ENCODE measurements at places on chromosomes 1 and 21.

- DNase-seq: no peak
Observed at GRCh38 chr1:28035420-28035819, 53.0 kb downstream of the EYA3 start.

GRCh38 chr1:70528590-70529333 lies 117.7 kb downstream of the CTH start:
- DNase-seq: peak; percentile 29

DNA sequence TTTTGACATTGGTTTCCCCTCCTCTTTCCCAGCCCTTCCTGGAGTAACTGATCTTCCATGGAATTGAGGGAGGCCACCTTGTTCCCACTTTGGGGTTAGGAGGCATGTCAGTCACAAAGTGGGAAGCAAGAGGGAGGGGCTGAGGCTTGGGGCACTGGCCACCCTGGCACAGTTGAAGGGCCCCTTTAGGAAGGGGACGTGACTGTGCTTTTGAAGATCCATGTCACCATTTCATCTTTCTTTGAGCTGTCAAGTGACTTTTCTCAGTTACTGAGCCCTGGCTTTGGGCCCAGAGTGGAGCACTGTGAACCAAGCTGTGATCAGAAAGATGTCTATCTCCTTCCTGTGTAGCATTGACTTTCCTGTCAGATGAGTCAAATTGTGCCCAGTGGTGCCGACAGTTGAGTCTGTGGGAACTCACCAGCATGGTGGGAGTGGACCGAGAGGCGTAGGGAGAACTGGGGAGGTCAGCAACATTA lies 38.5 kb upstream of the TDRD10 start:
- DNase-seq: no peak

GRCh38 chr1:10693497-10694273 lies 102.8 kb downstream of the CASZ1 start:
- DNase-seq: no peak

DNA sequence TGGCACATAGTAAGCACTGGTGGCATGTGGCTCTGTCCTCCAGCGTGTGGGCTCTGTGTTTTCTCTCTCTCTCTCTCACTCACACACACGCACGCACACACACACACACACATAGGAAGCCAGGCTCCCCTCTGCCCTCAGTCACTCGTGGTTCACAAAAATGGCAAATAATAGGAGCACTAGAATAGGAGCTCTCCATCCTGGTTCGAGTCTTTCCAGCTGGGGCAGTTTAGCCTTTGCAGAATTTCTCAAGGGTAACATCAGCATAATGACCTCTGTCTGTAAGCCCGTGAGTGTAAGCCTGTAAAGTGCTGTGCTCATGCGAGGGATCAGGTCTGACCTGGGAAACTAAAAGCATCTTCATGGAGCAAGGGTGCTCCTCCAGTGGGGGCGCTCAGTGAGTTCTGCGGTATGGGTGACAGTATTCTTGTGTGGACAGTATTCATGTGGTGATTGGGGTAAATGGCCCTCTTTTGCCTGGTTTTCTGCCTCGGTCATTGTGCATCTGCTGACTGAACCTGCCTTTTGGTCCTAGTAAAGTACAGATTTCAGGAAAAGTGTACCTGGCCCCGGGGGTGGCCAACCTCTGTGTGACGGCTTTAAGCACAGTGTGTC lies 842 bp upstream of the ZC3H12A start:
- no peak for DNase-seq

DNA sequence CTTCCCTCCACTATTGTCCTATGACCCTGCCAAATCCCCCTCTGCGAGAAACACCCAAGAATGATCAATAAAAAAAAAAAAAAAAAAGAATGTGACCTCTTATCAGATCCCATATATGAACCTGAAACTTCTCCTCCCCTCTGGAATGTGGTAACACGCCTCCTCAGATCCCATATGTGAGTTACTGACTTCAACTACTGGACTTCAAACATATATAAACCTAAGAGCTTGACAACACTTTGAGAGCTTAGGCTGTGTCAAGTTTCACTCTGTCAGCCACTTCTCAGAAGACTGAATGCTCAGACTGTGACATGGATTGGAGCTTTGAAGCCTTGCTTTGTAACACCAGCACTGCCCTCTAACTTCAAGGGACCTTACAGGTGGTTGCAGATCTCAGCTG lies 148.4 kb downstream of the COP1 start:
- DNase-seq: no peak

DNA sequence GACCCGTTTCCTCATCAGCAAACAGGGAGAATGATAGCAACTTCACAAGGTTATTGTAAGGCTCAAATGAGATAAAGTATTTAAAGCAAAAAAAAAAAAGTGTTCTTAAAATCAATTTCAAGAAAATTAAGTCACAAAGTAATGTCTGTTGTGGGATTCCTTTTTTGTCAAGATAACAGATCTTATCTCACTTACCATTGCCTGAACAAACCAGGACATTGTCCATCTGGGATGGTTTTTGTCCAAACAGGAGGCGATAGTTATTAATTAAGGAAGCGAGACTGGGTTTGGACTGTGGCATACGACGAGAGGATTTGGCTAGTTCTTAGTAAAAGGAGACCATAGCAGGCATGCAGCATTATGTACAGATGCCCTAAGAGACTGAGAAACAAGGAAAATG lies 458.4 kb downstream of the SMYD3 start:
- DNase-seq: no peak

- DNase-seq: no peak
Observed at GRCh38 chr1:49319426-49319963, 542.8 kb upstream of the BEND5 start.

- DNase-seq: peak; percentile 39
Observed at GRCh38 chr1:114152508-114153260, 985 bp downstream of the SYT6 start.

GRCh38 chr1:227032396-227032795 lies 92.3 kb downstream of the COQ8A start:
- no peak for DNase-seq

DNA sequence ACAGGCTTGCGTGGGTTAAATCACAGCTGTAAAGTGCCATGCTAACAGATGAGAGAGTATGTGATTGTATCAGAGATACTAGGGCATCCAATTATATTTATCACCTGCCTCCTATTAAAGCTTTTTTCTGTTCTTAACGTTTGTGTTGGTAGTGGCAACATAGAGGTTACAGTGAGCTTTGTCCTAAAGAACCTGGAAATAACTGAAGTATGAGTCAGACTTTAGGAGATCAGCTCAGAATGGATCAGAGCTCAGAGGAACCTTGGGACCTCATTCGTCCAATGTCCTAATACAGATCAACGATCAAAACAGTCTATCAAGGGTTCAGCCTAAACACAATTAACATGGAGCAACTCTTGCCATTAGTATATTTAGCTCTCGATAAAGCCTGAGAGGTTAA lies 81.0 kb downstream of the RGS7 start:
- no peak for DNase-seq

GRCh38 chr1:228185641-228185965 lies 20.0 kb downstream of the IBA57 start:
- DNase-seq: no peak

DNA sequence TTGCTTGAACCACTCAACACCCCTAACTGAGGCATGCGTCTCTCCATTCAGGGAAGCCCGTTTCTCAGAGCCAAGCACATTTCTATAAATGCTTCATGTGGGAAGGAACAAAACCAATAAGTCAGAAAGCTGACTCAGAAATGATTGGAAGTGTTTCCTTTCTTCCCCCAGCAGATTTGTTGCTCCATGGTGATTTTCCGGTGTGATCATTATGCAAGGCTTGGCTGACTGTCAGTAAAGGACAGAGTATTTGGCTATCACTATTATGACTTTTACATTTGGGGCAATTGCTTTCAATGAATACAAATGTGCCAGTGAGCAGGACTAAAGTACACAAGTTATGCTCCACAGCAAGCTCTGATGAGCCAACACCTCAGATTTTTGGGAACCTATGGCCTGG lies 53.3 kb upstream of the ZC3H11B start:
- no peak for DNase-seq

DNA sequence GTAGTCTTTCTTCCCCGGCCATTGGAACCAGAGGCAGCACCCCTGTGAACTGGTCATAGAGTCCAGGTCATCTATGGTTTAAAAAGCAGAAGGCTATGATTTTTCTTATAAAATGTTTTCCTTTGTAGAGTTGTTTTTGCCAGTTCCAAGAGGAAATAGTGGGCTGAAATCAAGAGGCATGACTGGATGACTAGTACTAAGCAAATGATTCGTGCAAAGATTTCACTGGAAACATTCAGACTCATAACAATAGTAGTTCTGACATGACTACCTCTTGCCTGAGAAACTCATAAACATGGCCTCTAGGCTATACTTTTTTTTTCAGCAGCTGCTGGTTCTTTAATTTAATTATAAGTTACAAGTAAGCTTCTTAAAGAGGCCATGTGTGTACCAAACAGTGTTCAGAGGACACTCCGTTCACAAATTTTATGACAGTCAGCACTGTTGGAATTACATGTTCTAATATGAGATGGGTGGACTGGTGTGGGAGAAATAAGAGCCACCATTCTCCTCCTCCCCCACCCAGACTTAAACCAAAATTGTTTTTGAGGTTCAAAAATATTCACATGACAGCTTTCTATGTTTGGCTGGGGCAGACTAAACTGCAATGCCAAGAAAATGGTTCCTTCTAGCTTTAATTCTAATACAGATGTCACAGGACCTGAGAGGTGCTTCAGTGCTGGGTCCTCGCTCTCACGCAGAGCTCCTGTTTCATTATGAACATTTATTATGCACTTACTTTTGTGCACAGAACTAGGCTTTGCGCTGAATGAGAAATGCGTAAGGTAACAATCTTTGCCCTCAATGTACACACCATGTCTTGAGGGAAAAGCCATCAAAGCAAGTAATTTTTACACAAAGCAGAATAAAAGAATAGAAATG lies 147.5 kb downstream of the ZC3H11B start:
- no peak for DNase-seq

GRCh38 chr1:61887931-61888564 lies 145.8 kb downstream of the PATJ start:
- no peak for DNase-seq

- DNase-seq: peak; percentile 93
Observed at GRCh38 chr1:80054129-80054528, 1047.6 kb upstream of the ADGRL4 start.

- DNase-seq: no peak
Observed at GRCh38 chr1:241638909-241639622, 1.1 kb downstream of the CHML start.

- no peak for DNase-seq
Observed at GRCh38 chr21:44636209-44637017, 743 bp upstream of the KRTAP10-10 start.

GRCh38 chr1:147156642-147157041 lies 15.6 kb downstream of the PRKAB2 start:
- no peak for DNase-seq

DNA sequence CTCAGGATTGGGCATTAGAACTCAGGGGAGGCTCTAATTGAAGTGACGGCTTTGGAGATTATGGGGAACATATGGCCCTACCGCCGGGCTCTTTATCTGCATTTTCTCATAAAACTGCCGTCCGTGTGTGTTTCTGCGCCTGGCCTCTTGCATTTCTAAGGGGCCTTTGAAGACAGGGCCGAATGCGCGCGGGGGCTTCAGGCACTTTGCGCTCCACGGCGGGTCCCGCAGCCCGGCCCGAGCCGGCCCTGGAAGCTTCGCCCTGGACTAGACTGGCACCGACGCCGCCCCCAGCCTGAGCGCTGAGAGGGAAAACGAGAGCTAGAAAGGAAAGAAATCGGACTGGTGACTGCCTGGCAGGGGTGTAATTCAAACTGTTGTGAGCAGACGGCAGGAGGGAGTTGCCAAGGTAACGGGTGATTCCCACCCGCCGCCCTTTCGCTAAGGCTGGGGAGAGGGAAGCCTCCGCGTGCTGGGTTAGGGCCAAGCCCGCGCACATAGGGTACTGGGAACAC lies 120.7 kb downstream of the LMX1A start:
- peak; percentile 88 for DNase-seq

DNA sequence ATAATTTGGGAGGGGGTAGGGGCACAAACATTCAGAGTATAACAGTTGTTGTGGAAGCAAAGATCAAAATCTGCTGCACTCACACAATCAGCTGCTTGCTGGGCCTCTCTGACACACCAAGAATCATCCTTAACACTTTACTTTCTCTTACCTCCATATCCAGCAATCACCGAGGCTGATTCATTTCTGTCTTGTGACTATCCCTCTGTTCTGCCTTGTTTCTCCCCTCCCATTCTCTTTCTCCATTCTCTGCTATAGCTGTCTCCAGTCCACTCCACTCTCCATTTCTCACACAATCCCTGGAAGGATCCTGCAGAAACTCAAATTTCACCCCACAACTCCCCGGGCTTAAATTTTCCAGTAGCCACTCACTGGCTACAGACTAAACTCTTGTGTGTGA lies 91.8 kb upstream of the NGF start:
- DNase-seq: no peak

DNA sequence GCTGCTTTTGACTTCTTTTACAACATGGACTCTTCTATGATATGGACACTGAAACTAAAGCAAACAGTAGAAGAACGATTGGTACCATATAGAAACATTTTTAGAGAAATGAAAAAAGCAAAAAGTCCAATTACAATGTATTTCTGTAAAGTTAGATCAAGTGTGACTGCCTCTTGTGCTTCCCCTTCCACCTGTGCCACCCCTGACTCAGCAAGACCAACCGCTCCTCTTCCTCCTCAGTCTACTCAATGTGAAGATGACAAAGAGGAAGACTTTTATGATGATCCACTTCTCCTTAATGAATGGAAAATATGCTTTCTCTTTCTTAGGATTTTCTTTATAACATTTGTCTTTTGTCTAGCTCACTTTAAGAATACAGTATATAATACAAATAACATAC lies 66.9 kb downstream of the PHTF1 start:
- no peak for DNase-seq

GRCh38 chr1:9630331-9631111 lies 21.0 kb upstream of the PIK3CD start:
- no peak for DNase-seq

DNA sequence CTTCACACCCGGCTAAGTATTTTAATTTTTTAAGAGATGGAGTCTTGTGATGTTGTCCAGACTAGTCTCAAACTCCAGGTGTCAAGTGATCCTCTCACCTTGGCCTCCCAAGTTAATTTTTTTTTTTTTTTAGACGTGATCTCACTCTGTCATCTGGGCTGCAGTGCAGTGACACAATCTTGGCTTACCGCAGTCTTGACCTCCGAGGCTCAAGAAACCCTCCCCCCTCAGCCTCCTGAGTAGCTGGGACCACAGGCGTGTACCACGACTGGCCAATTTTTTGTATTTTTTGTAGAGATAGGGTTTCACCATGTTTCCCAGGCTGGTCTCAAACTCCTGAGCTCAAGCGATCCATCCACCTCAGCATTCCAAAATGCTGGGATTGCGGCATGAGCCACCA lies 11.7 kb upstream of the IFNLR1 start:
- no peak for DNase-seq

GRCh38 chr1:184698016-184698415 lies 56.6 kb downstream of the EDEM3 start:
- no peak for DNase-seq

DNA sequence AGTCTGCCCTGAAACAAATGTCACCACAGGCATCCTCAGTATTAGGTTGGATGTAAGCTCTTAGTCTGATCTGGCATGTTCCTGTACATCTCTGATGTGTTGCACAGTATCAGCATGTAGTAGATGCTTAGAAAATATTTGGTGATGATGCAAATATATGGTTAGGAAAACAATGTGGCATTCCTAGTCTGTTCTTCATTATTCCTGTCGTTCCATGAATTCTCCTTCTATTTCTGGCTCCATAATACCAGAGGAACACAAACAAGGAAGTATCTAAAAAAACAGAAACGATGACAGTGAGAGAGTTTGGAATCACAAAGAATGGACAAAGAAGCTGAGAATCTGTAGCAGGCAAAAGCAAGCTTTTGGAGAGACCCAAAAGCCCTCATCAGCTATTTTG lies 236.6 kb downstream of the HHAT start:
- no peak for DNase-seq

- DNase-seq: no peak
Observed at GRCh38 chr1:65079941-65080340, 68.1 kb upstream of the AK4 start.
